Activated T-helper 1 cell treated with anti-CD3 and anti-CD28 coated beads, Interleukin-2, amount 50 U/mL, for 16 hours (primary cell): ENCODE measurements at places on chromosomes 7 and 10.

- no peak for DNase-seq
These were observed 84.8 kb upstream of the AGBL3 start for GRCh38 chr7:134901389-134902020.

DNA sequence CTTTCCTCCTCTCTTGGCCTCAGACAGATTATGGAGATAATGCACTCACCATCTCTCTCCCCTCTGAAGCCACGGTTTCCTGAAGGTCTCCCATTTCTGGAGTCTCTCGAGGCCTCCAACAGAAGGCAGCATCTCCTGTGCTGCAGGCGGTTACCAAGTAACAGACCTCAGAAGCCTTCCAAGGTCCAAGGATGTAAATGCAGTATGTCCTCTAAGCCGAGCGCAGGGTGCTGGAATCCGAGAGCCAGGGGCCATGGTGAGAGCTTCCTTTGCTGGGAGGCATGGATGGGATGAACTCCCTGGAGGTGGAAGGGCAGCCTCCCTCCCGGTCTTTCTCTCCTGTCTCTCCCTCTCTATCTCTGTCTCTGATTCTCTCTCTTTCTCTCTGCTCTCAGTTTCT, 79.8 kb downstream of the ADARB2 start:
- no peak for DNase-seq

GRCh38 chr7:115911465-115911864, 119.1 kb downstream of the TFEC start:
- no peak for DNase-seq

- no peak for DNase-seq
These were observed 284.1 kb upstream of the CSTF2T start for GRCh38 chr10:51983481-51983880.

DNA sequence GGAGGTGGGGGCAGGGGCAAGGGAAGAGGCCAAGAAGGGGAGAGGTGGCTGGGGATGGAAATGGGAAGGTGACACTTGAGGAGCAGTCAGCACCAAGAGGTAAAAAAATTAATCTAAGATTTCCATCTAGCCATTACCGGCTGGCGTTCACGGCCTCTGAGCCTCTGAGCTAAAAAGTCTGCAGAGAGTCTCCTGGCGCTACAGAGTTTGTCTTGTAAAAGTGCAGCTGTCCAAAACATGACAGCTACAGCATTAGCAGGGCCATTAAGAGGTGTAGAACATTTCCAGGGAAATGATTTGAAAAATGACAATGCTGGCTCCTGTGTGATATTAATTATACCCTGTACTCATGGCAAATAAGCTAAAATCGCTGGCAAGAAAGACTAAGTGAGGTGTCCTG, 167.6 kb downstream of the LRMDA start:
- DNase-seq: no peak

- no peak for DNase-seq
These were observed 198.5 kb downstream of the PAXIP1 start for GRCh38 chr7:154804449-154804848.

DNA sequence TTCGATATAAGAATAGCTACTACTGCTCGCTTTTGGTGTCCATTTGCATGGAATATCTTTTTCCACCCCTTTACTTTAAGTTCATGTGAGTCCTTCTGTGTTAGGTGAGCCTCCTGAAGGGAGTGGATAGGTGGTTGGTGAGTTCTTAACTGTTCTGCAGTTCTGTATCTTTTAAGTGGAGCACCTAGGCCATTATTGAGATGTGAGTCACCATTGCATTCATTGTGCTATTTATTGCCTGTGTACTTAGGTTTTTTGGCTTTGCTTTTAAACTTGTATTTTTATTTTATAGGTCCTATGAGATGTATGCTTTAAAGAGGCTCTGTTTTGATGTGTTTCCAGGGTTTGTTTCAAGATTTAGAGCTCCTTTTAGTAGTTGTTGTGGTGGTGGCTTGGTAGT, 1430.8 kb downstream of the REEP3 start:
- DNase-seq: no peak

DNA sequence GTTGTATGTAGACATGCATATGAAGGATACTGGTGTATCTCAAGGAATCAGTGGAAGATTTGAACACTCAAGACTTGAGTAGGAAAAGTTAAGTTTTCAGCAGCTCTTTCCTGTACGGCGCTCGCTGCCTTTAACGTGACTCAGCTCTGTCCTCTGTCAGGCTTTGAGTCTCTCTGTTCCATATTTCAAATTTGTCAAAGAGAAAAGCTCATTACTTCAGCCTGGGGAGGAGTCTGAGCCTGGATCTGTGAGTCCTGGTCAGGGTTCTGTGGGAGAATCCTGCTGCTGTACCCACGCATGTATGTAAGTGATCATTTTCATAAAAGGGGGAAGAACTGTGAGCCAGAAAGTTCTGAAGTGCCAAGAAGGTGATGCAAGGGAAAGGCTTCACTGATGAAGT, 13.8 kb upstream of the MPP7 start:
- DNase-seq: no peak

DNA sequence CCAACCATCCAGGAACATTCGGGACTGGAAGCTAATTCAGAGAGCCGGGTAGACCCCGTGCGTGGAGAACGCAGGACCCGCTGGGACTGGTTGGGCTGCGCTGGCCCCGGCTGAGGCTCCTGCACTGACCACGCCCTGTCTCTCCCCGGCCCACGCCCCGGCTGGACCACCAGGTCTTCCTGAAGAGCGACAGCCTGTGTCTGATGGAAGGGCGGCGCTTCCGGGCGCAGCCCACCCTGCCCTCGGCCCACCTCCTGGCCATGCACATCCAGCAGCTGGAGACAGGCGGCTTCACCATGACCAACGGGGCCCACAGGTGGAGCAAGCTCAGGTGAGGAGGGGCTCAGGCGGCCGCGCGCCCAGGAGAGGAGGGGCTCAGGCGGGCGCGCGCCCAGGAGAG, 10.2 kb upstream of the UTF1 start:
- no peak for DNase-seq

GRCh38 chr7:55082228-55082603, 63.4 kb downstream of the EGFR start:
- no peak for DNase-seq

GRCh38 chr7:28470344-28470743, 58.0 kb downstream of the CREB5 start:
- DNase-seq: no peak

DNA sequence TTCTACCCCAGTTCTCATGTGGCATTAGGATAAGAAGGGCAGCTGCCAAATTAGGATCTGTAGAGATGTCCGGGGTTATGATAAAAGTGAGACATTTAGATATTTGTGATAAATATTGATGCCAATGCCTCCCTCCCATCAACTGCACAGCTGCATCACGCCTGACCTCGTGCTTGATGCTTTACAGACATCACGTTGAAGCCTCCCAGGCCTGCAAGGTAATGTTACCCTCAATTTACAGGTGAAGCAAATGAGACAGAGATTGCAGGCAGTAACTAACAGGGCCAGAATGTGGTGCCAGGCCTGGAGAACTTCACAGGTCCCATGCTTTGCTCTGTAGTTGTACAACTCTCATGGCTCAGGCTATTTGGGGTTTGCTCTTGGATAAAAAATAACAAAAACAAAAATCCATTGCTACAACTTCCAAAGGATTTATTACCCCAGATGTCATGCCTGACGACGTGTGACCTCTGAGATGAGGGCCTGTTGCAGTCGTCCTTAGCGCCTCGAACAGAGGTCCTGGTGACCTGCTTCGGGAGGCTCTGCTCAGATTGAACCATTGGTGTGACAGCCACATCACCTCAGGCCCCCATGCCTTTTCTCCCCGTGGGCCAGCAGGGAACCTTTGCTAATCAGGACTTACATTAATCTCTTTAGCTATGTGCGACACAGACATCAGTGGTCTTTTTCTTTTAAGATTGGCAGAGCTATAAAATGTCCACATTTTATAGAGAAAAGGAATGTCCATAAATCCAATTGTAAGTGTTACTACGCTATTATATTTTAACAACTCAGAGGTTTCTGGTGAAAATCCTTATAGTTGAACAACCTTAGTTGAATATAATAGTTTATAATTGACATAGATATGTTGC, 169.3 kb downstream of the ADAM12 start:
- no peak for DNase-seq

- no peak for DNase-seq
These were observed 222.4 kb downstream of the RPS24 start for GRCh38 chr10:78255796-78256638.

- DNase-seq: no peak
These were observed 650 bp upstream of the TM9SF3 start for GRCh38 chr10:96587264-96588059.

DNA sequence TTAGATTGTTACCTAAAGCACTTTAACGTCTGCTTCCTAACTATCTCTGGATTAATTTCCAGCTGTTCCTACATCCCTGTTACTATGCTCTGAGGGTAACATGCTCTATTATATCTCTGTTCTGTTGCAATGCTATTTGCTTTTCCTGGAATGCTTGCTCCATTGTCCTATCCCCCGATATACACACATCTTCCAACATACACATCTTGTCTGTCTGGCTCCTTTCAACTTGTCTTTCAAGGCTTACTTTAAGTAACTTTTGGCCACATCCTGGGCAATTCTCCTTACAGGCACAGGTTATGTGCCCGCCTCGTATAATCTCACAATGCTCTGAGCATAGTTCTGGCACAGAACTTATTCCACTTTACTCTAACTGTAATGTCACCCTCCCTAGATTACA, 96.2 kb downstream of the CDK6 start:
- no peak for DNase-seq

- DNase-seq: no peak
These were observed 6.6 kb upstream of the FEZF1 start for GRCh38 chr7:122311050-122311700.

- no peak for DNase-seq
These were observed 1217.1 kb upstream of the CELF2 start for GRCh38 chr10:9800571-9800970.

DNA sequence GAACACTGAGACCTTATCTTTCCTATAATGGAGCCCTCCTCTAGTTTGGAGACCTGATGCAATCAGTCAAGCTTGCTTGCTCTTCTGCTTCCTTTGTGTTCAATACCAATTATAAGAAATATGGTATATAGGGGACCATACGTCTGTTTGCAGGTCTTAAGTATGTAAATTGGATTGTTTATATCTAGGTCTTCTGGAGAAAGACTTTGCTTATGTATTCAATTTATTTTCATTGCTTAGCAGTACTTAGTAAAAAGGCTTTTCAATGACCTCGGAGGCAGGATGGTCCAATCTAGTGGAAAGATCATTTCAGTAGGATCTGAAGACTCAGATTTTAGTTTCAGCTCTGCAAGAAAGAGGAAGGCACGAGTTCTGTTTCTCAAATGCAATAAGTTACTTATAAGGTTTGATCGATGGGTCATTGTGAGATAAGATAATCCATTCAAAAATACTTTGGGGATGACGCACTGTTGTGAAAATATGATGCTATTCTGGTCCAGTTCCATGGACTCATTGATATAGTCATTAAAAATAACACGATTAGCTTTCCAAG, 571.6 kb downstream of the SH2D4B start:
- no peak for DNase-seq

- DNase-seq: no peak
These were observed 14.9 kb downstream of the BZW2 start for GRCh38 chr7:16660702-16661464.

- no peak for DNase-seq
These were observed 24.1 kb downstream of the PDLIM1 start for GRCh38 chr10:95266674-95267095.

DNA sequence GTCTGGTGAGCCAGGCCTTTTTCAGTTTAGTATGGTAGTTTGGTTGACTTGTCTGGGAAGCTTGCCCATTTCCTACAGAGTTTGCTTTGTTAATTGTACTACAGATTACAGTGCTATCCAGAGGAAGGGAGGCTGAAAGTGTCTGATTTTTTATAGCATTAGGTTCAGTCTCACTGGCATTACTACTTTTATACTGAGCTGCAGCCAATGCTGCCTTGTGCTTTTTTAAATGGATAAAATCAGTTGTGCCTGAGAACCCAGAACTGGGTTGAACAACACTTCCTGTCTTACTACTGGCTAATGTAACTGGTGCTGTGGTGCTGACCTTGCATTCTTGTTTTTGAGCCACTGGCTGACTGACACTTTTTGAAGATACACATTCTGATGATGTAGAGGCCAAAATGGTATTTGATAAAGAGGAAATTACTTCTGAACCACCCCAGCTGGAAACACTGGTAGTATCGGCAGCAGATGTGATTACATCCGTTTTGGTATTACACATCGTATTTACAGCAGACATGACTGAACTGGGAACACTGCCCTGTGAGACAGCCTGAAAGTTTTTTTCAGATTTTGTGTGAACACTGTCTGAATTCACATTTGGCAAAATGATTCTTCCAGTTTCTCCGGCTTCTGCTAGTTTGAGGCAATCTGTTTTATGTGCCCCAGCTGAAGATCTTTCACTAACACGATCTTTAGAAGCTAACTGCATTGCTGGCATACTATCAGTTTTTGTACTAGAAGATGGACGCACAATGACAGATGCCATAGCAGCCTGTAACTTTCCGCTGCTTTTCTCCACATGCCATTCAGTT, 74.1 kb downstream of the NRBF2 start:
- DNase-seq: no peak

DNA sequence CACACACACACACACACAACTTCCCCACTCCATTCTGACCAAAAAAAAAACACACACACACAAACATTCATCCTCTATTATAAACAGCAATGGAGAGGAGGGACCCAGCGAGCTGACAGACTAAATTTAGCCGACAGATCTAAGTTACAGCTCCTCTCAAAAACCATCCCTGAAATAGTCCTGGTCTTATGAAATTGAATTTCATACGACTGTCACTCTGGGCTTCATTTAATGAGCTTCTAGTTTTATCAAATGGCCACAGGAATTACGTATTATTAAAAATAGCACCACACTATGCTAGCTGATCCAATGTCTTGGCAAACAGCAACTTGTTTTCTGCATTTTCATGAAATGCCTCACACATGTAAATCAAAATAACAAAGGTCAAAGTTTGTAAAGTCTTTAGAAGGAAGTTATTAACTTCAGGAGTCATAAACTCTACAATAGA, 131.3 kb upstream of the ASAH2 start:
- DNase-seq: no peak

- no peak for DNase-seq
These were observed 8.8 kb upstream of the SLC25A28 start for GRCh38 chr10:99628923-99629624.

DNA sequence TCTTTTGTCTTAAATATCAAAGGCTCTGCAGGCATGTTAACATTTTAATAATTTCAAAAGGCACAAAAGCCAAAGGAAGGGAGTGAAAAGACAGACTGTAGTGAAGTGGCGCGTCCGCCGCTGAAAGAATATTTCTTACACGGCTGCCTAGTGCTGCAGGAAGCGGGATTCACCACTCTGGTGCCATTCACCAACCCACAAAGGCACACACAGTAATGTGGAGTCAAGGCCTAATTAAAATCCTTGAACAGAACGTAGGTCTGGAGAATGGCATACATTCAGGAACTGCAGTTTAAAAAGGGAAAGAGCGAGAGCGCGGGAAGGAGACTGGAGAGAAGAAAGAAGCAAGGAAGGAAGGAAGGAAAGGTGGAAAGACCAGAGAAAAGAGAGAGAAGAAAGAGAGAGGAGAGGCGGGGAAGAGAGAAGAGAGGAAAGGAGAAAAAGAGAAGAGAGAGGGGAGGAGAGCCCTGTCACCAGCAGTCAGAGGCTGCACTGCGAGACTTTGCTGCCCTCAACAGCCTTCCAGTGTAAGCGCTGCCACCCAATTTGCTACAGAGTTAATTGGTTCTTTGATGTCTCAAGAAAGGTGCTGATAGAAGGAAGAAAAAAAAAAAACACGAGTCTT, 554.0 kb downstream of the MDFIC start:
- DNase-seq: no peak
